SJCRH30 (cell line): ENCODE measurements at places on chromosomes 7 and 10. TPM values are rescaled to one million over a fixed set of nuclear protein-coding genes. Genes with fewer than 3 reads are reported as not detected.

GRCh38 chr10:61841338-61841875 lies 60.1 kb upstream of the ARID5B start:
- no peak for DNase-seq

DNA sequence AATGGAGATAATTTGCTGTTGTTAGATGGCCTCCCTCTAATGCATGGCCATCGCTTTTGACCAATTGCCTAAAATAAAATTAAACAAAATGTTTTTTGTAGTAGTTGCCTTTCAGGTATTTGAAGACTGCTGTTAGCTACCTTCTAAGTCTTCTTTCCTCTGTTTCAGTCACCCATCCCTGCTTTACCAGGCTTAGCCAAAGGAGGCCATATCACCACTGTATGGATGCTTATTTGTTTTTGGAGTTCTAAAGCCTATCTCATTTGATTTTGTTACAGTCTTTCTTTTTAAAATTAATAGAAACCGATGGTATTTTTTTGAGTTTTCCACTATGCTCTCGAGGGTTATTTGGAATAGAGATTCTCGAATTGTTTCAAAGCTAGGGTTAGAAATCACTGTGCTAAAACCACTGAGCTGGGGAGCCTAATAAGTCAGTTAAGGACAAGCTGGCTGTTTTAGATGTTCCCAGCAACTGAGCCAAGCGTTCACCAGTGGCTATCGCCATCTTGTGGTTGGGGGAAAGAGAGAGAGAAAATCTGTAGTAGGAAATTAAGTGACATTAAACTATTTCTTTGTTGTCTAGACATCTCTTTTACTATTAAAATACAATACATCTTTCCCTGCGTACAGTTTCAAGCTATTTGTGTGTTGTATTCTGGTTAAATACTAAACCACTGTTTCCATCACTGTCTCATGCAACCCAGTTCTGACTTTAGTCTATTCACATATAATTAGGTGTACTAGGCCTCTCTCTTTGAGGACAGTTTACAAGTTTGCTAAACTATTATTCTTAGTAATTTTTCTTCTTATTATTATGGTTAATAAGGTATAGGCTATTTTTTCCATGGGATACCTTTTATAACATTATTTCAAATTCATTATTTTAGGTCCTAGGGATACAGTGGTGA lies 52.2 kb downstream of the GPR158 start:
- peak; percentile 71 for DNase-seq

CLRN3 gene
- total RNA-seq, result not detected in 2 replicates

INMT gene
- 0.08 and 0.24 TPM in 2 replicates for total RNA-seq

CCL24 gene
- total RNA-seq, result 0.35 TPM in 1 of 2 replicates, not detected in the other

- DNase-seq, result peak; percentile 76
These were observed 48.2 kb upstream of the ODAD2 start for GRCh38 chr10:28047061-28047460.

DNA sequence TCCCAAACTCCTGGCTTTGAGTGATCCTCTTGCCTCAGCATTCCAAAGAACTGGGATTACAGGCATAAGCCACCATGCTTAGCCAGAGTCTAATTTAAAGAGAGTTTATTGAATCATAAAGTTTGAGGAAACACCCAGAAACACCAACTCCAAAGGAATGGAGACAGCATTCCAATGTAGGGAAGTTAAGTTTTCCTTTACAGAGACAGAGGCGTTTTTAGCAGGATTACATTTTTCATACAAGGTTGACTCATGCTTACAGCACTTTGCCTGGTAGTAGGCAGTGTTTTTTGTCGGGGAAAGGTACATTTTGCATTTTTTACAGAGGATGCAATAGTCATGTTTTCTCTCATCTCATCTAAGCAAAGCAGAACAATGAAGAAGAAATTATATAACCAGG lies 18.9 kb upstream of the OPN4 start:
- DNase-seq, result no peak
